ENCODE measurements at places on chromosomes 1 and 21.

GRCh38 chr1:55284856-55285255 is 69.7 kb upstream of the USP24 start:
- DNase-seq, result peak; percentile 67

- DNase-seq, result peak; percentile 44
Measured at GRCh38 chr1:150127868-150128267, 21.8 kb upstream of the PLEKHO1 start.

GRCh38 chr1:99622702-99623347 is 23.1 kb upstream of the PALMD start:
- DNase-seq, result no peak

DNA sequence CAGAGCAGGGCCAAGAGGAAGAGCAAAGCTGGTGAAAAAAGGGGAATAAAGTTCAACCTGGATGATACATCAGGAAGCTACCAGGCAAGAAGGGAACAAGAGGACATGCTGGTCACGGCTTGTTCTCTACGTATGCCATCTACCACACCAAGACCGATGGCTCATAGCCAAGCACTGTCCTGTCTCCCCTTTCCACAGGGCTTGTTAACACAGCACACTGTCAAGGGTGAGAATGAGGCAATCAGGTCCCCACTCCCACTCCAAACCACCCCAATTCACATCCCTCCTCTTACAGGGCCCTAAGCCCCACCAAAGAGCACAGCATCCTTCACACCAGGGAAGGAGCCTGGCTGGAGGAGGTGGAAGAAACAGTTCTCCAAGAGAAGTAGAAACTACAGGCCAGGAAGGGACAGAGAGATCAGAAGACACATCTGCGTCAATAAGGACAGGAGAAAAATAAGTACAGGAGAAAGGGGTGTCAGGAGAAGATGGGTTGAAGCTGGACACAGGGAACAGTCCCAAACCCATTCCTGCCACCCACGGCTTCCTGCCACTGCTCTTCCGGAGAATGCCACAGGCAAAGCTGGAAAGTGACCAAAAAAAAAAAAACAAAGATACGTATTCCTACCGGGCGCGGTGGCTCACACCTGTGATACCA is 923 bp upstream of the SHC1 start:
- DNase-seq, result peak; percentile 60
